Activated T-helper 1 cell treated with anti-CD3 and anti-CD28 coated beads, Interleukin-12 subunit alpha, Interleukin-12 subunit beta, Interleukin-2, Interleukin-4 antibody, amounts not matched to agents 30 ng/mL and 10 ng/mL and 1 ng/mL, durations not matched to agents 14 hours and 24 hours and 36 hours (primary cell): ENCODE measurements at places on chromosomes 5 and 9. TPM values are rescaled to one million over a fixed set of nuclear protein-coding genes. Genes with fewer than 3 reads are reported as not detected.

The ORM1 gene
- not detected in 2 replicates for total RNA-seq

The SLCO4C1 gene
- total RNA-seq: 0.22 and 0.26 TPM in 2 replicates

The SLC36A2 gene
- total RNA-seq: not detected in 2 replicates

GRCh38 chr5:142508591-142508990 lies 177.3 kb downstream of the FGF1 start:
- DNase-seq: no peak

- no peak for DNase-seq
These were observed 5.8 kb downstream of the CCDC180 start for GRCh38 chr9:97313243-97313642.

- DNase-seq: no peak
These were observed 14.6 kb upstream of the TRAF1 start for GRCh38 chr9:120941046-120941770.

DNA sequence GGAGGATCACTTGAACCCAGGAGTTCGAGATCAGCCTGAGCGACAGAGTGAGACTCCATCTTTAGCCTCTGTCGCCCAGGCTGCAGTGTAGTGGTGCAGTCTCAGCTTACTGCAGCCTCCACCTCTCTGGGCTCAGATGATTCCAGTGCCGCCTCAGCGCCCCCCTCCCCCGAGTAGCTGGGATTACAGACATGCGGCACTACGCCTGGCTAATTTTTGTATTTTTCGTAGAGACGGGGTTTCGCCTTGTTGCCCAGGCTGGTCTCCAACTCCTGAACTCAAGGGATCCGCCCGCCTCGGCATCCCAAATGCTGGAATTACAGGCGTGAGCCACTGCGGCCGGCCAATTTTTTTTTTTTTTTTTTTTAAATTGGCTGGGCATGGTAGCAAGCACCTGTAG lies 2.3 kb upstream of the HSPA9 start:
- DNase-seq: no peak

- no peak for DNase-seq
These were observed 26.6 kb downstream of the NR5A1 start for GRCh38 chr9:124480621-124480981.

GRCh38 chr5:168270476-168270875 lies 21.0 kb upstream of the WWC1 start:
- no peak for DNase-seq

DNA sequence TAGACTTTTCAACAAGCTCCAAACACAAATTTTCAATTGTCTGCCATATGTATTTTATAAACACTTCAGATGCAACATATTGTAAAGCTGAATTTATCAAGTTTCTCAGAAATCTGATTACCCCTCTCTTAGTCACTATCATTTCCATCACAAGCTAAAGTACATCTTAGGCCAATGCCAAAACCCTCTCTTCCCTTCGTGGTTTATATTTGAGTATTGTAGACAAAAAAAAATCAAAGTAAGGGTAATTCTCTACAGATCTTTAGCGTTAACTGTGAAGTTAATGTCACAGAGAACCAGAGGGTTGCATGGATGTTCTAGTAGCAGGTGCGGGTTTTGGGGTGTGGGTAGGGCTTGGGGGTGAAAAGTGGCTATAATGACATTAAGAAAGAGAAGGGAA lies 387.7 kb upstream of the PTGER4 start:
- DNase-seq: no peak

- DNase-seq: no peak
These were observed 75.4 kb upstream of the ARAP3 start for GRCh38 chr5:141757402-141757801.

GRCh38 chr5:144460600-144460999 lies 289.9 kb downstream of the KCTD16 start:
- DNase-seq: no peak
